ENCODE measurements at places on chromosomes 2 and 18.

DNA sequence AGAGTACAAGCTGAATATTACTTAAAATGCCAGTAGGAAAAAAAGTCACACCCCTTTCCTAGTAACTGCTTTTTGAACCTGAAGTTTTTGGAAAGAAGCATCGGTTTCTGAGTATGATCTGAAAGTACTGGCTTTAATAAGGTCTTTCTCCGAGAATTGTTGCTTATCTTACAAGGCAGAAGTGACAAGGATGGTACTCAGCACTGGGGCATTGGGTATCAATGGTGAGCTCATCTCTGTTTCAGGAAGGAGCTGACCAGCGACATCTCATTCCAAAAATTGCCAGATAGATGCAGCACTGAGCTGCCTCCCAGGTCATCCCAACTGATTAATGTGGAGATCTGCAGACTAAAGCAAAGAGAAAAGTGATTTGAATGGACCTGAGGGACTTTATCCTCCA, 85.4 kb downstream of the FMNL2 start:
- no peak for DNase-seq

DNA sequence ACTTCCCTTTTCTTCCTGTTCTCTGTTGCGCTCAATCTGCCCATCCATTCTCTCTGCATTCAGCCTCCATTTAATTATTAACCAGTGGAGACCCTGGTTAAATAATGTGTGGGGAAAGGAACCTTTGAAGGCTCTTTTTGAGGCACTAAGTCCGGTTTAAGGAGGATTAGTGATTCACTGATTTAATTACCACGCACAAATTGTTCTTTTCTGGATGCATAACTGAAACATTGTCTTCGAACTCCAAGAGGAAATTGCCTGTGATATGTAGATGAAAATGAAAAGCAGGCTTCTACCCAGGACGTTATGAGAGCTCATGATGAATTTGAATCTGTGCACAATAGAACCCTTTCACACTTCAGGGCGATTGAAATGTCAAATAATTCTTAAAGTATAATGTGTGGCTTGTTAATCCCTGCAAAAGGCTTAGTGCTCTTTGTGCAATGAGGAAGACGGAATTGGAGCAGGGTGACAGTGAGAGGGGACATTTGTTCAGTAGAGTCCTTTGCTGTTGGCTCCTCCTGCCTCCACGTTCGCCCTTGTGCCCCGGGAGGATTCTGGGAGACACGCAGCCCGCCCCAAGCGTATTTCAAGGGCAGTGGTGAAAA, 51.1 kb upstream of the ZNF236 start:
- peak; percentile 67 for DNase-seq

- DNase-seq = no peak
These were observed 82.2 kb upstream of the LGALSL start for GRCh38 chr2:64371727-64372126.

DNA sequence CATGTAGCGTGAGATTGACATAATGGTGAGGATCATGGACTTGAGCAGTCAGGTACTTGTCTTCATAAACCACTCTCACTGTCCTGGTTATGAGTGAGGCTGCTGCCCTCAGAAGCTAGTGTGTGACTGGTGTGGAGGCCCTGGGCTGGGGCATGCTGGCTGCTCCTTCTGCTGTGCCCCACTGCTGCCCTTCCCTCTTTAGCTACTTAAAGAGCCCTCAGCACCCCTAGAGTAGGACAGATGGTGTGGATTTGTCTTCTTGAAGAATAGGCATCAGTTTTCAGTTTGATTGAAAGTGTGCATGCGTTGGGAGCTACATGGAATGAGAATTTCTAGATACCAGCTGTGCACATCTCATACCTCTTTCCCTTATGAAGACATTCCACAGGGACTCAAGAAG, 15.4 kb downstream of the CPLX4 start:
- DNase-seq = no peak

- no peak for DNase-seq
These were observed 193.1 kb downstream of the ZBTB7C start for GRCh38 chr18:48215876-48216638.

DNA sequence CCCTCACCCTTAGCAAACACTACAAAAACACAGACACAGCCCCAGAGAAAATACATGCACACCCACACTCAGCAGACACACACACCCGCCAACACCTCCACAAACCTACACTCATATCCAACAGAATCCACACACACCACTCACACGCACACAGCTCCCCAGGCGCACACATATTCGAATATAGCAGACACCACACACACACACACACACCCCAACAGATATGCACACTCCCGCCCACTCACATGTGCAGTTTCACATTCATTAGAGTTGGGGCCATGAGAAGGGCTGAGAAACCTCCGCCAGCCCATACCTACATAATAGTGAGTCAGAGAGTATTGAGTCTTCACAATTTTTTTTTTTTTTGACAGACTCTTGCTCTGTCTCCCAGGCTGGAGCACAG, 29.4 kb upstream of the NOTO start:
- no peak for DNase-seq
